ENCODE measurements at places on chromosomes 6 and 20.

DNA sequence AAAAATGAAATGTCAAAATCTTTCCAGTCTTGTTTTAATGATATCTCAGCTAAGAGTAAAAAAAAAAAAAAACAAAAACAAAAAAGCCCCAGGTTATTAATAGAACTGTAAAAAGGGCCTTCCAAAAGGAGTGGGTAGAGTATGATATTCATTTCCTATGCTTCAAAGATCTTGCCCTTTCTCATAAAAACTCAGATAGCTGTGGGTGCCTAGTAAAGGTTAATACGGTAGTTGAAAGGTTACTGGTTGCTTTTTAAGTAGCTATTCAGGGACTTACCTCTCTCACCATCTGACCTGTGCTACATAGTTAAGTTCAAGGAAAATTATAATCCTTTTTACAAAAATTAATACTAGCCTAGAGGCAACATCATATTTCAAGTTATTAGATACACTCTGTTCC is 14.9 kb downstream of the TRMT6 start:
- DNase-seq = no peak

- no peak for DNase-seq
Measured at GRCh38 chr6:134376785-134377184, 58.9 kb upstream of the SGK1 start.

GRCh38 chr6:111520524-111520923 is 37.5 kb upstream of the REV3L start:
- no peak for DNase-seq

DNA sequence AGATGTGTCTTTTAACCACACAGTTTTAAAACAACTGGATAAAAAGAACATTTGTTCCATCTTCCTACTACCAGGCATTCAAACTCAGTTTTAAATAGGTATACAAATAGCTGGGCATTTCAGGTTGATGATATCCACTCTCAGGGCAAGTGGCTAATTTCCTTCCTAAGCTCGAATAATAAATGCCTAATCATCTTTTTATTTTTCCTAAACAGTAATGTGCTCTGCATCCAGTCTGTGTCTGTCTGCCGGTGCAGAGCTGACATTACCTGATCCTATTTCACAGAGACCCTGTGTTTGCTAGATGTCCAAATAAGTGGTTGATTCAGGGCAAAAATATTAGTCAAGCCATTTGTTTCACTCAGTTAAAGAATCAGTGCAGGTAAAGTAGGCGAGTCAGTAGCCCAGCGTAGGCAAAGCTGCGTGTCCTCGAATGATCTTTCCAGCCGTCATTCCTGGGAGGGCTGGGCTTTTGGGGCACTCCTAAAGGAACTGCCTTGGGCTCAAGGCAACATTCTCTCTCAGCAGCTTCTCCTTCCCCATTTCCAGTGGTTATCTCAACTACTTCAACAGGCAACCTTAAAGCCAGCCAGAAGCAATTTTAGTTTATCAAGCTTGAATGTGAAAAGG is 74.2 kb upstream of the BMP2 start:
- no peak for DNase-seq

- DNase-seq = no peak
Measured at GRCh38 chr20:40628877-40629276, 60.2 kb downstream of the MAFB start.

- peak; percentile 74 for DNase-seq
Measured at GRCh38 chr6:154154389-154154967, 115.4 kb downstream of the OPRM1 start.

GRCh38 chr6:5132731-5133130 is 47.6 kb downstream of the PPP1R3G start:
- no peak for DNase-seq

DNA sequence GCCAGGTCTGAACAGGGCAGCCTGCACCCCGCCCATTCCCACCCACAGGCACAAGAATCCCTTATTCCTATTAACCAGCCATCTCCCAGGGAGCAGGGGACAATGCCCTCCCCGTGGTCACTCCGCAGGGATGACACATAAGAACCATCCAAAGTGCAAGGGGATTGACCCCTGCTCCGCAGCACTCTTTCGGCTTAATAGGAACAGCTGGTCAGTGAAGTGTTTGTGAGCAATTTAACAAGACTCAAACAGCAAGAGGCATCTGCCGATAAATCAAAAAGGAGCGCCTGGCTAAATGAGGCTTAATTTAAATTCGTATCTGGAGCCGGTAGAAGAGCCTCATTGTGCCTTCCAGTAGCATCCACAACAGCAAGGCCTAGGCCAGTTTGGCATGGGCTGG is 389.4 kb downstream of the RNGTT start:
- no peak for DNase-seq

DNA sequence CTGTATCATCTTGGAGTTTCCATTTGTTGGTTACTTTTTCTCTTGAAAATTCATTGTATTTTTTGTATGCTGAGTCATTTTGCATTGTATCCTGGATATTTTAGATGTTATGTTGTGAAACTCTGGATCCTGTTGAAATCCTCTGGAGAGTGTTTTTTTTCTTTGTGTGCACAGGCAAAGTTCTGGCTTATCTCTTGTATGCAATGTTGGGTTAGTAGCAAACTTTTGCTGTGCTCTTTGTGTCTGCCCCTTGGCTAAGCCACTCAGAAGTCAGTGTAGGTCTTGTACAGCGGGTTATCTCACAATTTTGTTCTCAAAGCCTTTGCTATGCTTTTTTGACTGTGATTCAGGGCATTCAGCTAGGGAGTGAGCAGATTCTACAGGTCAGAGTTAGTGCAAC is 29.1 kb upstream of the LMBRD1 start:
- DNase-seq = no peak

- no peak for DNase-seq
Measured at GRCh38 chr6:168469521-168469920, 28.5 kb downstream of the SMOC2 start.

DNA sequence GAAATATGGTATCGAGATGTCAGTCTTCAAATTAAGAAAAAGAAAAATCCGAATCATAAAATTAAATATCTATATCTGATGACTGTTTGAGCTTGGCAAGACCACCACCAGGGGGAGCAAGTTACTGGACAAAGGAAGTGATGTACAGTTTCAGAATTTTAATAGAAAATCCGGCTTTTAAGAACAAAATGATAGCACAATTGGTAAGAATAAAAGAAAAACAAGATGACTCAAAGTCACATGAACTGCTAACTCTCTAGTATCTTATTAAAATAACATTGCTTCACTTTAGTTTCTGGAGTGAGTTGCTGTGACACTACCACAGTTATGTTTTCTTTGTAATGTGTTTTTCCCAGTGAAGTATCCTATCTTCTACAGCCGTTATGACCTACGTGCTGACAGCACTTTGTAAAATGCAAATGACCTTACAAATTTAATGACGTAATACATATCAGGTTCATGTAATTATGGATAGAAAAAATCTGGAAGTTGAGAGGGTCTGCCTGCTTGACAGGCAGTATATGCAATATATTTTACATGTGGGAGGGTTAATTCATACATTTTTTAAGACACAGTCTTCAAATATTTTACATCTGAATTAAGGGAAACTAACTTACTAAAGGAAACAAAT is 405.3 kb upstream of the HS3ST5 start:
- peak; percentile 46 for DNase-seq

GRCh38 chr6:33170176-33171015 is 21.9 kb downstream of the COL11A2 start:
- DNase-seq = no peak

DNA sequence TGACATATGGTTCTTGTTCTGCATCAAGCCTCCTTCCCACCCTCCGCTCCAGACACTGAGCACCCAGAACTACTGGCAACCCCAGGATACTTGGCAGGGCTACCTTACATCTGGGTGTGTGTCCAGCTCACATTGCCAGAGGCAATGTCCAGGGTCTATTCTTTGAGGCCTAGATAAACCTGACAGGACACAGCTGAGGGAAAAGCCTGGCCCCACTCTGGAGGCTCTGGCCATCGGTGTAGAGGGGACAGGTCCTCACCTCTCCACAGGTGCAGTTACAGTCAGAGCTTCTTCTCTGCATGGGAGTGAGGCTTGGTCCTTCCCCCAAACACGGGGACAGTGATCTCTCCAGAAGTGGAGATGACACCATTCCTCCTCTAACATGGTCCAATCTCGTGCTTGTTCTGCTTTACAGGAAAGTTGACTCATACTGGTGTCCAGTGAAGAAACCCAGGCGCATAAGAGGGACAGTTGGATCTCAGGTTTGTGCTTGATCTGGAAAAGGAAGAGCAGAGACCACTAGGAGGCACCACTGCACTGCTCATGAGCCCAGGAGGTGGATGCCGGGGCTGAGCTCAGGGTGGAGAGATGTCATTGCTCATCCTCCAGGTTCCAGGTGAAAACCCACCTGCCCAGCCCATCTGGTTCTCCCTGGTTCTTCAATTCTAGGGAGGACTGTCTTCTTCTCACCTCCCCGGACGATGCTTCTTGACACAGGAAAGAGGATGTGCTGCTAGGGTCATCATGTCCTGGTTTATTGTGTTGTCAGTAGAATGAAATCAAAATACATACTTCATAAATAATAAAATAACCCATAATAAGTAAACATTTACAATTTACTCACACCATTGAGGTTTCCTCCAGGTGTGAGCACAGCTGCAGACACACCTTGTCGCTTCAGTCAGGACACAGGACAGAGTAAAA is 14.7 kb downstream of the HLA-F start:
- DNase-seq = peak; percentile 66

DNA sequence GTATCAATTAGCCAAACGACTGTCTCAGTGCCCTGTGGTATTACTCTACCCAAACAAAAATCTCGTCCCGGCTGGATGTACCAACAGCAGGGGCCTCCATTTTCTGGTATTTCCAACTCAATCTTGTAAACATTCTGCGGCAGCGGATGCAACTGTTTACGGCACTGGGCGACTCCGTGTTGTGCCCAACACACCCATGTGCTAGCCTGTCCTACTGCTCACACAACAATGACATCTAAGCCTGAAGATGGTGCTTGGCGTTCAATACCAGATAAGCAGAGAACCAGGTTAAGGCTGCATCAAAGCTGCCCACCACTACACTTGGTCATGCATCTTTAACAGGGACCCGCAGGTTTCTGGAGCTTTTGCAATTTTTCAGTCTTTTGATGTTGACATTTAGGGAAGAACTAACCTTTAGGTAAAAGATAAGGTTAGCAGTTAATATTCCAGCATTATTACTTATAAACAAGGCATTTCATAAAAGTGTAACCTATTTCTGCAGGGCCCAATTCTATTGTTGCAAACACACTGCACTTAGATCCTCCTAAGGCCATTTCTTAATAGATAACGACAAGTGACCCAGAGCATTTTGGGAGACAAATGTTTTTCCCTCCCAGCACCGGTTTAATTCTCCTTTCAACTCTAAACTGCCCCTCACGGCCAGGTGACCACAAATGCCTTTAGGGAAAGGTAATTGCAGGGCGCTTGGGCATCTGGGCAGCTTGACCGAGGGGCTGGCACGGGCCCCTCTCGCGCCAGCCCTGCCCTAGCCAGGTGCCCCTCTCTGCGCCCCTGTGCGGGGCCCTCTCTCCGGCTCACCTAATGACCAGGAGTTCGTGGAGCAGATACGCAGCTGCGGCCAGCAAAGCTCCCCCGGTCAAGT is 945 bp downstream of the FAXC start:
- no peak for DNase-seq

DNA sequence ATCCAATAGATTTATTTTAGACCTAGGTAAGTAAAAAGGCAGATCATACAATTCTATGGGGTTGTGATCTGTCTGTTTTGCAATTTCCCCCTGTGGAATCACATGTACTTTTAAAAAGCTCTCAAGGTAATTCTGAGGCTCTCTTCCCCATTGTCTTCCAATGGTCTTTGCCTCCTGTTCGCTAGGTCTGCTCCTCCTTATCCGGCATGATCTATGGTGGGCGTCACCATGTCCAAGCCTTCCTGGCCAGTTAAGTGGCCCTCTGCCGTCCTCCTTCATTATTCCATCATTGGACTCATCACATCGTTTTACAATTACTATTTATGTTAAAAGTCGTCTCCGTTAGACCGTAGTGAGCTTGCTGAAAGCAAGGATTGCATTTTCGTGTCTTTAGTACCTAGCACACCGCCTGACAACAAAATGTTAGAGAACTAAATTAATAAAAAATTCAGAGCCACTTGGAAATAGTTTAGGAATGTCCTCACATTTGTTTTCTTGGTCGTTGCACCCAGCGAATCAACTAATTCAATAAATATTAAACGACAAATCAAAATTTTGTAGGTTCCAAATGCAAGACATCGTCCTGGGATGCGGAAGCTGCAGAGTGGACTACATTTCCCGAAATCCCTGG is 2.2 kb upstream of the STXBP5 start:
- DNase-seq = peak; percentile 81

GRCh38 chr20:47392015-47392720 is 35.7 kb upstream of the ZMYND8 start:
- DNase-seq = peak; percentile 94

DNA sequence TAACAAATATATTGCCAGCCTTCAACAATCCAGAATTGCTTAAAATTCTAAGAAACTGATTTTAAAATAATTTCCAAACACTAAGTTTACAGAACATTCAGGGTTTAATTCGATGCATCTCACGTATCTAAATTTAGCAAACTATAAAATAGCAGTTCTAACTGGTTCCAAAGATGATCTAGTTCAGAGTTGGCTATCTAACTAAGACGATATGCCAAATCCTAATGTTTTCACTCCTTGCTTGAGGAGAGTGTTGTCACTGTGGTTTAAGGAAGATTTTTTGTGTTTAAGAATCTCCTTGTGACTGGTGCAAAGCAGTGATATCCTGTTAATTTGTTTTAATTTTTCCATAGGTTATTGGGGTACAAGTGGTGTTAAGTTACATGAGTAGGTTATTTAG is 311.5 kb upstream of the ID4 start:
- no peak for DNase-seq

DNA sequence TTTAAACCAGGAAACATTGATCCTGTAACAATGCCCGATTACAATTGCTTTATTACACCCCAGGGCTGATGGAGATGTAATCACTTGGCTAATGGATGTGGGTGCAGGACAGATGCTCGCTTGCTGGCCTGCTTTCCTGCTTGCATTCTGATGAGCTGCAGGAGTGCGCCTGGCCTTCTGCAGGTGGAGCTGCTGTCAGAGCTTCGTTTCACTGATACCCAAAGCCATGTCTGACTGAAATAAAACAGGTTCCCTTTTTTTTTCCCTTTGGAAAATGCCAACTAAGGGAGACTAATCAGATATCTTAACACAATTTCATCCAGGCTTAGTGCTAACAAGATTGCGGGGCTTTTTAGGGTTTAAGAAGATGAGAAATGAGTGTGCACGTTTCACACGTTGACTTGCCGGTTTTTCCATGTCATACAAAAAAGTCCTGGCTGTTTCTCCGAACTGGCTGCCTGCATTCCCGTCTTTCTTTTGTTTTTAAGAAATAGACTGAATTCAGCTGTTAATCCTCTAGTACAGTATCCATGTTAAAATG is 60.7 kb downstream of the VAPB start:
- no peak for DNase-seq
